ENCODE measurements at places on chromosomes 1 and 21.

DNA sequence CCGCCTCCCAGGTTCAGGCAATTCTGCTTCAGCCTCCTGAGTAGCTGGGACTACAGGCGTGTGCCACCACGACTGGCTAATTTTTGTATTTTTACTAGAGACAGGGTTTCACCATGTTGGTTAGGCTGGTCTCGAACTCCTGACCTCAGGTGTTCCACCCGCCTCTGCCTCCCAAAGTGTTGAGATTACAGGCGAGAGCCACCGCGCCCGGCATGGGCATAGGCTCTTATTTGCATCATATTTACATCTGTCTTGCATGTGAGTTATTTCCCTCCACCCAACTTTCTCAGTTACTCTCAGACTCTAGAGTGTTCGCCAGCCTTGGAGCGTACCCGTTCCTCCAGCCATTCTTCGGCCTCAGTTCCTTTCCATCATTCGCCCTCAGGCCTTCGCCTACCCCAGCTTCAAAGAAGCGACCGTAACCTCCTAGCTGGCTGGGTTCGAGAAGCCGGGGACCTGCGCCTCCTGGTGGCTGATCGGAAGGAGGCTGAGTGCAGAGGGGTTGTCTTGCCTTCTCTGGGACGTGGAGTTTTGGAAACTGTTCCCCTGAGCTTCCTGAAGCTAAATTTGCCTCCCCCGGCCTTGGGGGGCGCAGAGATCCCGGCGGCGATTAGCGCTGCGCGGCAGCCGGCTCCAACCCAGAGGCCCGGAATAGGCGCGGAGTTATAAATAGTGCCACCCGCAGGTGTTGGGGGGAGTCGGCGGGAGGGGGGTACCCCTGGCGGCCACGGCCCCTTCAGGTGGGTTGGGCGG is 3.6 kb upstream of the ZBTB7B start:
- peak; percentile 75 for DNase-seq

GRCh38 chr1:150083907-150084306 is 16.3 kb downstream of the VPS45 start:
- DNase-seq = peak; percentile 38

GRCh38 chr1:226912587-226913176 is 27.4 kb upstream of the COQ8A start:
- DNase-seq = peak; percentile 4

- no peak for DNase-seq
These were observed 1.3 kb upstream of the LIN28A start for GRCh38 chr1:26409191-26409807.

- DNase-seq = no peak
These were observed 89.9 kb downstream of the SLC44A5 start for GRCh38 chr1:75520862-75521475.
